ENCODE measurements at places on chromosomes 13 and 19. TPM values are rescaled to one million over a fixed set of nuclear protein-coding genes. Genes with fewer than 3 reads are reported as not detected.
A peak's percentile ranks its signal among the peaks of the same experiment; 100 is the strongest.

Gene HIF3A
- total RNA-seq = 71.9 TPM

Gene CALM3
- 554 TPM for total RNA-seq

Gene SHISA7
- not detected for total RNA-seq

- no peak for DNase-seq
Measured at GRCh38 chr13:85216576-85216975, 582.6 kb downstream of the SLITRK6 start.

GRCh38 chr13:28653111-28653510, 5.8 kb upstream of the POMP start:
- DNase-seq = no peak

Gene S1PR2
- 11.2 TPM for total RNA-seq

DNA sequence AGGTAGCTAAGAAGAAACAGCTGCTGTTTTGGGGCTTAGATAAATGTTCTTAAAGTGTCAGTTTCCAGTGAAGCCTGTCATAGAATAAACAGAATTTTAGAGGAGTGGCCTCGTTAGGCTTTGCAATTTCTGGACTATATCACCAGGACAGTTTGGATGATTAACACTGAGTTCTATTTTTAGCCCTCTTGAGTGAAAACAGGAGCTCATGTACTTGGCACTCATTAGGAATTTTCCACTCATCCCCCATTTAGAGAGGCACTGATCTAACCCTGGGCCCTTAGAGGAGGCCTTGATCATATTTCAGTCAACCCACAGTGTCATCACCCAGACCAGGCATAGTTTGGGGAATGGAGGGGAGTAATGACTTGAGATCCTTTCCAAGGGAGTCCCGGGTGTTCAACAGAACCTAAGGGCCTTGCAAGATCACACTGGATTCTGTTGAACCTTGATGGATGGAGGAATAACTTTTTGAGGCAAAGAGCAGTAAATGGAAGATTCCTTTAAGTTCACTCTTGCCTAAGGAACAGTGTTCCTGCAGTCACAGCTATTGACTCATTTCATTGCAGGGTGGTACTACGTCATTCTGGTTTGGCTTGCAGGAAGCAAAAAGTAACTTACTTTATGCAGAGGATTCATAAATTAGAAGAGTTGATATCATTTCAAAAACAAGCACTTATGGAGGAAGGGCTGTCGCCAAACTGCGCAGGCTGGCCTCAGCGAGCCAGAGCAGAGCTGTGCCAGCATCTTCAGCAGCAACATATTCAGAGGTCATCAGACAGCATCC, 160.2 kb downstream of the SLC7A1 start:
- no peak for DNase-seq

GRCh38 chr13:86324191-86324590, 525.0 kb upstream of the SLITRK6 start:
- no peak for DNase-seq

DNA sequence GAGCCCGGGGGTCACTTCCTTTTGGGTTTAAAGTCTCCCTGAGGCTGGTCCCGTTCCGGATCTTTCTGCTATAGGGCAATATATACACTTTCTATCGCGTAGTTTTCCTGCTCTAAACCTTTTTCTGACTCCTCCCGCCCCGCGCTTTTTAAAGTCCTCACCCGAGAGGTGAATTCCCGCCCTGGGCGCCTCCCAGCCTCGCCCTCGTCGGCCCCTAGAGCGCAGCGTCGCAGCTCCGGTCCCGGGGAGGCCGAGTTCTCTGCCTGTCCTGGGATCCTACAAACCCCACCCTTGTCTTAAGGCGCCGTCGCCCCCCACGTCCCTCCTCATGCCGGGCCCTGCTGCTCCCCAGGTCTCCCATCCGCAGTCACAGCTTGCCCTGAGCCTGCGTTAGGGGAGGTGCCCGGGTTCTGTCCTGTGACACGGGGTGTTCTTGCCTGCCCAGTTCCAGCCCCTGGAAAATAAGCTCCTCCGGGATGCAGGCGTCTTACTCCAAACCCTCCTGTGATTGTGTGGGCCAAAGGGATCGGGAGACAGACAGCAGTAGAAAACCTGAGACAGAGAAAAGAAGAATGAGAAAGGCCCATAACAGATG, 491 bp downstream of the ZNF525 start:
- DNase-seq = no peak

Gene CGB1
- not detected for total RNA-seq

Gene ARHGAP45
- 17.1 TPM for total RNA-seq

DNA sequence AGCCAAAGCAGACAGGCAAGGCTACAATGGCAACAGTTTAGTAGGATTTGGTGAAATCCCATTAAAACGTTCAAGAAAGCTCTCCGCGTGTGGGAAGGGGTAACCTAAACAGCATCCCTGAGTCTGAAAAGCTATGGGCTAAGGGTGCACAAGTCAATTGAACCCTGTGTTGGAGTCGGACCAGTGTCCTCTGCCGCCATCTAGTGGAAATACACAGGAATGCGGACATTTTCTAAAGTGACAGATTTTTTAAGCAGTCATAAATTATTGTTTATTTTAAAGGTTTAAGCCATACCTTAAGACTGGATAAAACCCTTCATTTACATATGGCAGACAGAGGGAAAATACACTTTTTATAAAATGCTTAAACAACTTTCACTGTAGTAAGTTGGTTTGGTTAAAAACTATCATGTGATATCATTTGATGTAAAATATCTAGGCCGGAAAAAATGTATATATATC, 26.5 kb upstream of the LSM14A start:
- peak; percentile 77 for DNase-seq

GRCh38 chr19:5059213-5059574, 90.3 kb downstream of the KDM4B start:
- no peak for DNase-seq

- no peak for DNase-seq
Measured at GRCh38 chr13:54536112-54536511, 1507.5 kb downstream of the OLFM4 start.

Gene LRRC63
- 0.21 TPM for total RNA-seq

- DNase-seq = peak; percentile 90
Measured at GRCh38 chr19:4557971-4558941, 1.2 kb downstream of the SEMA6B start.

DNA sequence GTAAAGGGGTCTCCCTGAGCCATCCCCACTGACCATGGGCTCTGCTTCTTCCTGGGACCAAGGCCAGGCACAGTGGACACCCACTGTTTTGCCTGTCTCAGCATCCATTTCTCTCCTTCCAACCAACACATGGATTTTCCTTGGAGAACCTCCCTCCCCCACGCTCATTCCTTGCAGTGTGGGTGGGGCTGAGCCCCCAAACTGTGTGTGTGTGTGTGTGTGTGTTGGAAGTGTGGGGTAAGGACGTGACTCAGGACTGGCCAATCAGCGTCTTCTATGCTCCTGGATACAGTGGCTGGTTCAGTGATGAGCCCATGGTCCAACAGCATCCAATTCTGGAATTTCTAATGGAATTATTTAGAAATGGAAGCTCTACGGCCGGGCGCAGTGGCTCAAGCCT, 18.7 kb downstream of the CEBPA start:
- DNase-seq = no peak

DNA sequence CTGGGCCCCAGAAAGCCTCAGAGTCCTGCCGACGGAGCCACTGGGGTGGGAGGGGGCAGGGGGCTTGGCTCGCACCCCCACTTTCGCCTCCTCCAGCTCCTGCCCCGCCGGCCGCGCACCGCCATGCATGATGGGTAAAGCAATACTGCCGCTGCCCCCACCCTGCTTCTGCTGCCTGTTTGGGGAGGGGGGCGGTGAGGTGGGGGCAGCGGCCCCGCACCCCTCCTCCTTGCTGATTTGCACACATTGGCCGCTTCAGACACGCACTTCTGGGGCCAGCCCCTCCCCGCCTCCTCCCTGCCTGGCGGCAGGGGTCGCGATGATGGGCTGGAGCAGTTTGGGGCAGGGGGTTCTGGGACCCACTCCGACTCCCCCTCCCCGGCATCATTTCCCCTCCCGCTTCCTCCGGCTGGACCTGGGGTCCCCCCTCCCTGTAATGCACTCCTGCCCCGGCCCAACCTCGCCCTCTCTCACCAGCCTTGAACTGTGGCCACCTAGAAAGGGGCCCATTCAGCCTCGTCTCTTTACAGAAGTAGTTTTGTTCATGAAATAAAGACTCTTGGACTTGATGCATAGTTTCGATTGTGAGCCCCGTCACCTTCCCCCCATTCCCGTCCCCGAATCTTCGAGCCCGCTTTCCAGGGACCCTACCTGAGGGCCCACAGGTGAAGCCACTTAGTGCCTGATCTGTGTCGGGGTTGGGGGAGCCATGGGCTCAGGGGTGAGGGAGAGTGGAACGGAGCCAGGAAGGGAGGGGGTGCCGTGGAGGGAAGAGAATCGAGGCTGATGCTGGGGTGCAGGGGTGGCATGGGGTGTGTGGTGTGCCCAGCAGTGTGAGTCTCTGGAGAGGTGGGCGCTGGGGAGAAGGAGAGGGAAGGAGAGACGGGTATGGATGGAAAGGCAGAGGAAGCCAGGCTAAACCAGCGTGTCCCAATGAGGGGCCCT, 1.4 kb upstream of the HPN start:
- no peak for DNase-seq

- peak; percentile 99 for DNase-seq
Measured at GRCh38 chr19:17334414-17335409, at the start of gene ANO8. TSS of gene ANO8 (minus strand) at chr19:17334855. CDS start at chr19:17334670, 185 bp downstream.

DNA sequence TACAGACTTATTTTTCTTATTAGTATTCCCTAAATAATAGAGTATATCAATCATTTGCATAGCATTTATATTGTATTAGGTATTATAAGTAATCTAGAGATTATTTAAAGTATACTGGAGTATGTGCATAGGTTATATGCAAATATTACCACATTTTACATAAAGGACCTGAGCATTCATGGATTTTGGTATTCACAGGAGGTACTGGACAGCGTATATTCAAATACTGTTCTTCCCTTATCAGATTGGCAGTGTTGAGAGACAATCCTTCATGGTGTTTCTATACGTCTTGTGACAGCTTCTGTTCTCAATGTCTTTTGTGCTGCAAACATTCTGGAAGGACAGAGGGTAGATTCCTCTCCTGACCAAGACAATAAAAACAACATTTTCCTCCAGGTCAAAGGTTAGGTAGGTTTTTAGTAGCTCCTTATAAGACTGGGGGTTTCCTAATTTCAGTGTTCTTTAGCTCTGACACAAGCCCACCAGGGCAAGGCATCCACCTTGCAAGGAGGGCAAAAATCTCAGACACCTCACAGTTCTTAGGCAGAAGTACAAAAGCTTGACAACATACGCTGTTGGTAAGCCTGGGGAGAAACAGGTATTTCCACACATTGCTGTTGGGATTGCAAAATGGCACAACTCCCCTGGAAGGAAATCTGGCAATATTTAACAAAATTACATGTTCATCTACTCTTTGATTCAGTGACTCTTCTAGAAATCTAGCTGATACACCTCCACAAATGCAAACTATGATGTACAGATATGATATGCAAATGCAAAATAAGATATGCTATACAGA, 20.6 kb upstream of the PCCA start:
- no peak for DNase-seq

Gene IZUMO2
- total RNA-seq = not detected

DNA sequence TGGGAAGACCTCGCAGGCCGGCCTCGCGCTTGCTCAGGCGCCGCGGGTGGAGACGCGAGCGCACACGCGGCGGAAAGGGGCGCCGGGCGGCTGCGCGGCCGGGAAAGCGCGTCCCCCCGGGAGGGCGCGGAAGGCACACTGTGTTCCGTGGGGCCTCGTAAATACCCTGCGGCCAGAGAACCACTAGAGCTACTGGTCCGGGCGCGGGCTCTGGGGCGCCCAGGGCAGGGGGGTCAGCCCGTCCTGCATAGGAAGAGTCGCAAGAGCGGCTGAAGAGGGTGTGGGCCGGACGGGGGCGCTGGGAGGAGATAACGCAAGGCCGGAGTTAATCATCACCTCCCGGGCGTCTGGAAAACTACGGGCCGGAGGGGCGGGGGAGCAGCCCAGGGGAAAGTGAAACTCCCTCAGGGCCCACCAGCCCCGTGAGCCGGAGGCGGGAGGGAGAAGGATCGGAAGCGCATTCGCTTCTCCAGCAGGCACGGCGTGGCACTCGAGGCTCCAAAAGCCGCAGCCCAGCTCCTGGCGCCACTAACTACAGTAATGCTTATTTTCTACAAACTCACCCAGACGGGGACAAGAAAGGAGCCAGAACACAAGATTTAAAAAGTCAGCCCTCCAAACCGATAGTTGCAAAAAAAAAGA, 1.1 kb upstream of the WBP4 start:
- DNase-seq = peak; percentile 96

DNA sequence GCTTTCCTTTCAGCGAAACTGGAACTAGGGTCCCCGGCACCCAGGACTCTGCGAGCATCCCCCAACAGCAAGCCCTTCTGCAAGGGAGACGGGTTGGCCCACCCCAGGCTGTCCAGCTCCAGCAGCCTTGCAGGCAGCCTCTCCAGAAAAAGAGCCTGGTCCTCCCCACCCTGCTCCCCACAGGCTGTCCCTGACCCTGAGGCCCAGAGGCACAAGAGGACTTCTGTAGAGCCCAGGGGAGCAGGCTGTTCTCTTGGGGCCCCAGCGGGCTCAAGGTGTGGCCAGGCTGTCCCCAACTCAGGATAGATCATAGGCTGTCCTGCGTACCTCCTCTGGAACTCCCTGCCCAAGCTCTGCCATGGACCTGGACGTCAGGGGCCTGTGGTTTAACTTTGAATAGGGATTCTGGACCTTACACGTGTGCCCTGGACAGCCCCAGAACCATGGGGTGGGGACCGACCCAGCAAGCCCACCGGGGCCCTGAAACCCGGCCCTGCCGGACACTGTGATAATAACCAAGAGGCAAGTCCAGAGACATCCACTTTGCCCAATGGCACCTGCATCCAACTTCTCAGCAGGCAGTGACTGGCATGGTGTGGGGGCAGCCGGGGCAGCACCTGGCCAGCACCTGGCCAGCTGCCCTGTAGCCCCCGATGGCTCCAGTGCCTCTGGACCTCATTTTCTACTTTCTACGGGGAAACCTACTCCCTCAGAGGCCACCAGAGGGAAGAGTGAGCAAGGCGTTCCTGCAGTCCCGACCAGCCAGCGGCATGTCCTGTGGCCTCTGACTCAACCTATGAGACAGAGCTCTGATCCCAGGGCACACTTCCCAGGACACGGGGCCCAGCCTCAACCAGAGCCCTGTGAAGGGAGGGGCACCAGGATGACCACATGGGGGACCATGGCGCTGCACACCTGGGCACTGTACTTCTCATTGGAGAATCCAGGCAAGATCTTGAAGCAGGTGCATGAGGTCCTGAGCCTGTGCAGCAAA, 50.9 kb upstream of the TPM4 start:
- peak; percentile 89 for DNase-seq

DNA sequence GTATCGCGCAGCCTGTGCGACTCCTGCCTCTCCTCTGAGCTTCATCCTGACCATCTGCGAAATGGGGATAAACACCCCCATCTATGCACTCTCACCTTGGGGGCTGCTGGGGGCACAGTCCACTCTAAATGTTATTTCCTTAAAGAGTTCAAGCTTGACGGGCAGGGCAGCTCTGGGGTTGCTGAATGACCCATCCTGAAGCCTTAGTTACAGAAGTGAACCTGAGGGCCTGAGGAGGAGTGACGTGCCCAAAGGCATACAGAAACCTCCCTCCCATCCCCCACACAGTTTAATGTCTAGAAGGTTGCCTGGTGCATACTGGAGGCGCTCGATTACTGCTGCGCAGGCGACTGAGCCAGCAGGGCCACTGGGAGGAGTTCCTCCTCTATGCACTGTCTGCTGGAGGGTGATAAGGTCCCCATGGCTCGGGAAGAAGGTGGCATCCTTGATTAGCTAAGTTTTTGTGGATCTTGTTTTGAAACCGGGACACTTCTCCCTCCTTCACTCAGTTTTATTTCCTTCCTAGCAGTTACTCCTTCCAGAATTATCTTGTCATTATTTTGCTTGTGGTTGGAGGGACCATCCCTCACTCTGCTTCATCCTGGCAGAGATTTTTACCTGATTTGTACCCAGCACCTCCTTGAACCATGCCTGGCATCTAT, 572 bp upstream of the FKBP8 start:
- DNase-seq = peak; percentile 84

Measured in endodermal cell (in vitro differentiated cells).